ENCODE measurements at places on chromosomes 5 and 9. TPM values are rescaled to one million over a fixed set of nuclear protein-coding genes. Genes with fewer than 3 reads are reported as not detected.

The PCDHB11 gene
- total RNA-seq = not detected

The EMB gene
- total RNA-seq = 53.0 TPM

The SH2D3C gene
- 30.3 TPM for total RNA-seq

The FAM200C gene
- 0.91 TPM for total RNA-seq

DNA sequence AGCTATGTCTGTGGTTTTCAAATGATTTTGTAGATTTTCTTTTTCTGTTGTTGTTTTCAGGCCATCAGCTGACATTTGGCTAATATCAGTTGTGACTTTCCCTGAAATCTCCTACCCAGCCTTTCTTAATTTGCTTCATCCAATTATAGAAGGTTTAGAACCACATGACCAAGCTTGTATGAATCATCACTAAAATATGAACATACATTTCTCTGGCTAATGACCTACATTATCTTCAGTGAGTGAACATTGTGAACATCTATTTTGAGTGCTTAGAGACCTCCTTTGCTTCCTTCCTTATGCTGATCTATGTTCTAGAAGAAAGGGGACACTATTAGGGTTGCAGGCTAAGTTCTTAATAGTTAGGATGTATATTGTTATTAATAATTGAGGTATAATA, 532.5 kb downstream of the RAB3C start:
- no peak overlapping the region for H3K27ac ChIP-seq
- peaks cover 4% of the 10 kb centered on the region for H3K4me1 ChIP-seq
- H3K4me3 ChIP-seq = no peak overlapping the region
- no peak for DNase-seq
- H3K36me3 ChIP-seq = no peaks in the 10 kb centered on the region
- H3K27me3 ChIP-seq = no peaks in the 10 kb centered on the region

- peaks cover 13% of the 10 kb centered on the region for H3K27me3 ChIP-seq
- H3K4me3 ChIP-seq = no peak overlapping the region
Observed at GRCh38 chr9:90921104-90921503, 119.5 kb downstream of the SYK start.

- H3K36me3 ChIP-seq = no peaks in the 10 kb centered on the region
- H3K4me3 ChIP-seq = no peak overlapping the region
- peaks cover 48% of the 10 kb centered on the region for H3K27me3 ChIP-seq
- H3K4me1 ChIP-seq = peaks cover 16% of the 10 kb centered on the region
Observed at GRCh38 chr9:124757616-124758015, 13.5 kb downstream of the NR6A1 start.

DNA sequence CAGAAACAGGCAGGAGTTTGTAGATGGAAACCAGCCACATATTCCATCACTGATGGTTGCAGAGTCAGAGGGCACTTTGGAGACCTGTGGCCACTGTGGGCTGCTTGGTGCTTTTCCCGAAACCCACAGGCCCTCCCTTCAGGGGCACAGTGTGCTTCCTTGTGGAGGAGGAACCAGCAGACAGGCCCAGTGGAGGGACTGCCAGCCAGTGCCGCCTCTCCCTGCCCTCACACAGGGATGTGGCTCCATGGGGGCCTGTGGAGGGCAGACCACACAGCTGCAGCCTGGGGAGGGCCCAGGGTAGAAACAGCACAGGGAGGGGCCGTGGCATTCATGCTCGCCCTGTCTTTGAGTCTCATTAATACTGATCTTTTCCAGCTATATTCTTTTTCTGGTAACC, 35.2 kb downstream of the CEP72 start:
- H3K4me1 ChIP-seq = no peaks in the 10 kb centered on the region
- H3K4me3 ChIP-seq = no peak overlapping the region
- no peak for DNase-seq
- H3K27me3 ChIP-seq = no peaks in the 10 kb centered on the region
- H3K36me3 ChIP-seq = peaks cover 26% of the 10 kb centered on the region

- DNase-seq = no peak
- H3K4me1 ChIP-seq = no peaks in the 10 kb centered on the region
- H3K36me3 ChIP-seq = no peaks in the 10 kb centered on the region
- H3K27me3 ChIP-seq = no peaks in the 10 kb centered on the region
- H3K27ac ChIP-seq = no peak overlapping the region
Observed at GRCh38 chr5:160938532-160938931, 86.5 kb upstream of the ATP10B start.

DNA sequence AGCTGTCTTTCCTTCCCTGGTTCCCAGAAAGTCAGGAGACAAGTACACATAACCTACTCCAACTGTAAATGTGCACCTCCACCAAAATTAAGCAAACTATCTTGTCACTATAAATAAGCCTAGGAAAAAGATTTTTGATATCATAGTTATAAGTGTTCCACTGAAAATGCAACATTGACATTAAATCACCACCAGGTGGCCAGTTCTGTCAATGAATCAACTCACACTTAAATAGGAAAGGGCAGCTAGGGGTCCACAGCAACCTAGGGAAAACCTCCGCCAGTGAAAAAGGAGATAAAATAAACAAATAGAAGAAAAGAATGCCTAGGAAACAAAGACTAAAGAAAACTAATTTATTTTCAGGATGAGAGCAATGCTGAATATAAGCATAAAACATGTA, 243.0 kb upstream of the PTPRD start:
- no peak overlapping the region for H3K4me3 ChIP-seq
- no peak overlapping the region for H3K27ac ChIP-seq
- no peaks in the 10 kb centered on the region for H3K36me3 ChIP-seq
- H3K27me3 ChIP-seq = no peaks in the 10 kb centered on the region

GRCh38 chr5:163293836-163294235, 143.6 kb upstream of the CCNG1 start:
- H3K36me3 ChIP-seq = no peaks in the 10 kb centered on the region
- H3K27me3 ChIP-seq = peaks cover 11% of the 10 kb centered on the region
- DNase-seq = no peak
- no peaks in the 10 kb centered on the region for H3K4me1 ChIP-seq
- H3K27ac ChIP-seq = no peak overlapping the region

Data from activated CD4-positive, alpha-beta T cell treated with anti-CD3 and anti-CD28 coated beads for 36 hours (primary cell).